ENCODE measurements at places on chromosomes 4 and X. TPM values are rescaled to one million over a fixed set of nuclear protein-coding genes. Genes with fewer than 3 reads are reported as not detected.

DNA sequence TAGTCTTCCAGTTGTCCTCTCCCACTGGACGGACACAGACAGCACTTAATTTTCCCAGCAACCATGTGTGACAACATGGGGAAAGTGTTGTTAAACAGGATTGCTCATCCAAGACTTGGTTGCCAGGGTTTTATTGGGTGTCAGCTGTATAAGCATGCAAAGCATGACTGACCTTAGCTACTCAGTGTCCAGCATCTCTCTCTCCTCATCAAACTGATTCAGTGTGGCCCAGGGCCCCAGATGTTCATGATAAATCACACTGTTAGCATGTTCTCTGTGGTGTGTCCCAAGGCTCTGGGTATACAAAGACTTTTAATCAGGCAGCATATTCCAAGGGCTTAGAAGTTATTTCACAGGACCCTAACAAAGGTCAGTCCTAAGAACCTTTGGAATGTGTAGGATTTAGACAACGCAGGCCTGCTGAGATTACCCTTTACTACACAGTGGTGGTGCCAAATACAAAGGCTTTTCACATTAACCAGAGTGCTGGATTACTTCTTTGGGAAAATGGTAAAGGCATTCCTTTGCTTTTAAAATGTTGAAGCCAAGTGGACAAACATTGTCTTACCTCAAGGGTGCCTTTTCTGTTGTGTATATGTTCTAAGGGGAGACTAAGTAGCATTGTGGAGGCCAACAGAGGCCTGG lies 213.3 kb downstream of the GLUD2 start:
- no peak for DNase-seq

DNA sequence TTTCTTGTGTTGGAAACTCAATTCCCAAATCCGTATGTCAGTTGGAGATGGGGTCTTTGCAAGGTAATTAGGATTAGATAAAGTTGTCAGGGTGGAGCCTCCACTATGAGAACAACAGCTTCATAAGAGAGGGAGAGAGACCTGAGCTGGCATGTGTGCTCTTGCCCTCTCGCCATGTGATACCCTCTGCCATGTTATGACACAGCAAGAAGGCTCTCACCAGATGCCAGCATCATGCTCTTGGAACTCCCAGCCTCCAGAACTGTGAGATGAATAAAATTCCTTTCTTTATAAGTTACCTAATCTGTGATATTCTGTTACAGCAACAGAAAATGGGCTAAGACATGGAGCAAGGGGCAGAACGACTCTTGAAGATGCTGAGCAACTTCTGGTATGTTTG lies 201.9 kb upstream of the BOD1L1 start:
- DNase-seq: no peak

DNA sequence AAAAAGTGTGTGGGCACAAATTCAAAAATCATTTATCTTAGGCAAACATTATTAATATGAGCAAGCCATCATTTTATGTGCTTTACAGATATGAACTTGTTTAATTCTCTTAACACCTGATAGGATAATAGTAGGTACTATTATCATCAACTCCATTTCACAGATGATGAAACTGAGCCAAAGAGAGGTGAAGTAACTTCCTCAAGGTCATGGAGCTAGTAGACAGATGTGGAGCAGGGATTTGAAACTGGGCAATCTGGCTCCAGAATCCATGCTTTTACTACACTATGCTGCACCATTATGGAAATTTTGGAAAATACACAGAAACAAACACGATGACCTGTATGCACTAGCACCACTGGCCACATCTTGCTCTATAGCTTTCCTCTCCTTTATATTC lies 1.0 kb upstream of the PIN4 start:
- no peak for DNase-seq

DNA sequence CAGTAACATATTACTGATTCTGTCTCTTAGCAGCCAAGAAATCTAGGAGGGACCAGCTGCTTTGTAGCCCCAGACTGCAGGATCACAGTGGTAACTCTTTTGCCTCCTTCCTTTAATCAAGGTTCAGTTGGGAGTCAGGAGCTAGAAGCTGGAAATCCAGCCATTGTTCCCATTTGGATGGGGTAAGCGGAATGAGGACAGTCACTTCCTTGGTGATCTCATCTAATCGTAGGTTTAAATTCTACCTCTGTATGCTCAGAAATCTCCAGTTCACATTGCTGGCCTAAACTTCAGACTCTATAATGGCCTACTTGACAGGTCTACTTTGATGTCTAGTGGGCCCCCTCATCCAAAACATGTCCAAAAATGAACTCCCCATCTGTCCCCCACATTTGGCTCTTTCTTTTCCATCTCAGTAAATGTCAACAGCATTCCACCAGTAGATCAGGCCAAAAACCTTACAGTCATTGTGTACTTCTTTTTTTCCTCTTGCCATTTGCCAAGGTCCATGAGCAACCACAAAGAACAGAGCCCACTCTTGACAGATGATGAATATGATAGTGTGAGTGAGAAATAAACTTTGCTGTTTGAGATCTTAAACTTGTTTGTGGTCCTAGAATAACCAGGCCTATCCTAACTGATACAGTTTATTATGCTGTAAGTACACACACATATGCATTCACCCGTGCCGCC lies 40.1 kb downstream of the WWC2 start:
- DNase-seq: no peak

DNA sequence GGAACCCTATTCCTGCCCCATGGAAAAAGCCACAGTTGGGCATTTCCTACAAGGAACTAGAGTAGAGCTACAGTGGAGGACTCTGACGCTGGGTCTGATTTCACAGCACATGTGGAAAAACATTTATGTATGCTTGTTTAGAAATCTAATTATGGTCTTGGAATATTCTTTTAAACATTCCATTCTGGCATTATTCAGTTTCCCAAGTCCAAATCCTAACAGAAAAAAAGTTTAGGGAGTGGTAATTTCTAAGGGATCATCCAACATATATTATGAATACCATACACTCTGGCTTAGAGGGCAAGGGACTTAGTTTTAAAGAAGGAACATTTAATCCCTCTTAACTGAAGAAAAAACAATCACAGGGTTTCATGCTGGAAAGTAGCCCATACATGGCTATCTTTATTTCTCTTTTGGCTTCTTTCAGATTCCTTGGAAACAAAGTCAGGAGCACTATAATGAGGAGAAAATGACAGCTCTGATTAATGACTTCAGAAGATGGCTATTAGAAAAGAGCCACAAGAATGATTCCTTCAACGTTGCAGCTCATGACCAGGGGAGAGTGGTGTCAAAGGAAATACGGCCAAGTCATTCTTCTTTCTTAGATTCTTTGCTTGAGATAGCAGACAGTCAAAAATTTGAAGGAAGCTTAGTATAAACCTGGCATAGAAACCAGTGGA lies 56.1 kb downstream of the CNGA2 start:
- no peak for DNase-seq

DNA sequence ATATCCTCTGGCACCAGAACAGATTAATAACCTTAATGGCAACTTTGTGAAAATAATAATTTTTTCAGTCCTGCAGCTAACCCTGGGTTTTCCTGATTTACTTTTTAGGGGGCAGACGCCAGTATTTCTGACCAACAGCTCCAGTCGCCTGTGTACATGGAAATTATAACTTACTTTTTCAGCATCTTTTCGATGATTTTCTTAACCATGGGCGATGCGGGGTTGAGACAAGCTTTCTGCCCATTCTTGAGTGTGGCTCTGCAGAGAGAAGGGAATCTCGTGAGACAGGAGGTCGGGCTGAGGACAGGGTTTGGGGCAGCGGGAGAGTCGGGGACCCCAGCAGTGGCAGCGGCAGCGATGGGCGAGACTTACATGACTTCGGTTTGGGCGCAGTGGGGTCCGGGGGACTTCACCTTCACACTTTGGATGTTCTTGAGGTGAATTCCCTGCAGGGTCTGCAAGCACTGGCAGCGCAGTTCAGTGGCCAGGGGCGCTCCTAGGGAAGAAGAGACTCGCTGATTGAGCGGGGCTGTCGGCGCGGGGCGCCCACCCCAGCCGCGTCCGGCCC lies 484 bp downstream of the CXCL2 start:
- DNase-seq: no peak

DNA sequence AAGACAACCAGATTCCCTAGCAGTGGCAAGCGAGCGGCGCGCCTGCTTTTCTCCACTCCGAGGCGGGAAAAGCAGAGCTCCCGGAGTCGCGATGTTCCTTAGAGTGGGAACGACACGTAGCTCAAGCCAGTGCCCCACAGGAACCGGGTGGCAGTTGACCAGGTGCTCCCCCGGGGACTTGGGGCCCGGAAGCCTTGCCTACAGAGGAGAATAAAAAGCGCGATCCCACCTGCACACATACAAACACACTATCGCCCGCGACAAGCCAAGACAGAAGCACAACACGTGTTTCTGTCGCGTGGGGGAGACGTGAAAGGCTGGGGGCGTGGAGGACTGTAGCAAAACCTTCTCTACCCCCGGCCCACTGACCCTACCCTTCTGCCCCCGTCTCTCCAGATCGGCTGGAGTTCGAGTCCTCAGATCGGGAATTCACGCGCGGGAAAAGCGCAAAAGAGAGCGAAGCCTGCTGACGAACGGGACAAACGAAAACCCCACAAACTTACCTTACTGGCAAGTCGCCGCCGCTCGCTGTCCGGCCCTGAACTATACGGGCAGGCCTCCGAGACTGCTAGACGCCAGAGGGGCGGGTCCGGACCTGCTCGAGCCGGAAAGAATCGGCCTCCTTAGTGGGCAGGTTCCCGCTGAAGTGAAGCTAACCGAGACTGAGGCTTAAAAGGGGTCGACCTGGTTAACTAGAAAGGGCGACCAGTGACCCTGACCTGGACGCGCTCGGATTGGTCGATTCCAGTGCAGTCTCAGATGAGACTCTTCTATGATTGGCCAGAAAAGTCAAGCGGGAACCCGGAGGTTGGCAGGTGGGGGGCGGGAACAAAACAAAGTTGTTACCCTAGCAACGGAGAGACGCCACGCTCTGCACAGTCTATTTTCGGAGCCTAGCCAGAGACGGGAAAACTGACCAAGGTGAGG lies at the start of the genes DNAAF6 and NUP62CL:
TSS of gene DNAAF6 (plus strand) at position 842 of the 927 bp plus-strand sequence. CDS start 6,265 bp downstream, outside the sequence.
TSS of gene NUP62CL (minus strand) at position 664 of the 927 bp plus-strand sequence. CDS start 31,287 bp downstream, outside the sequence.
- peak; percentile 58 for DNase-seq

DNA sequence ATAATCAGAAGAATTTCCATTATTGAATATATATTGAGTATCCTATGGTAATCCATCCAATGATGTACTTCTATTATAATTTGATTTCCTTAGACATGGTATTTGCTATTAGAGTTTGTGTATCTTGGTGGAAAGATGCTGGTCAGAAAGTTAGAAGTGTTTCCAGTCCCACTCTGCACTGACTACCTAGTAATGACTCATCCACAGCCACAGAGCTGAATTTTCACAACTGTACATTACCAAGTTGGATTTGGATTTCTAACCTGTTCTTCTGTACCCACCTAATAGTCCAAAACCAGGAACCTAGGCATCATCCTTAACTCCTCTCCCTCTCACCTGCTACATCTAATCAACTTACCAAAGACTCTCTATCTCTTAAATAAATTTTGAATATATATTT lies 145.4 kb downstream of the REELD1 start:
- DNase-seq: no peak

DNA sequence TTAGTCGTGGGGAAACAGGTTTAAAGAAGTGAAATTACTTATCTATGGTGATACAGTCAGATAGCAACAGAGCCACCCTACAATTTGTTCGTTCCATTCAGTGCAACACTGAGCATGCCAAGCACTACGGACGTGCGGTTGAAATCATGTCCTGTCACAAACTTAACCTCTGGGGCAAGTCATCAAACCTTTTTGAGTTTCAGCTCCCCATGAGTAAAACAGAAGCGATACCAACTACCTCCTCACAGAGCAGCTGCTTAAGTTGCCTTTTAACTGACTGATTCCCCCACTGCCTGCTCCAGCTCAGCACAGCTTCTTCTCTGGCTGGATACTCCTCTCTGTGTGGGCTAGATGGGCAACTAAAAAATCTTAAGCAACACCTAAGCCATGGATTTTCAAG lies 36.0 kb downstream of the LHFPL1 start:
- no peak for DNase-seq

GRCh38 chrX:14851526-14851925 lies 21.3 kb downstream of the FANCB start:
- DNase-seq: no peak

GRCh38 chrX:74251006-74251930 lies 52.7 kb upstream of the ZCCHC13 start:
- no peak for DNase-seq

- no peak for DNase-seq
Measured at GRCh38 chr4:8016527-8016926, 76.9 kb upstream of the AFAP1 start.

DNA sequence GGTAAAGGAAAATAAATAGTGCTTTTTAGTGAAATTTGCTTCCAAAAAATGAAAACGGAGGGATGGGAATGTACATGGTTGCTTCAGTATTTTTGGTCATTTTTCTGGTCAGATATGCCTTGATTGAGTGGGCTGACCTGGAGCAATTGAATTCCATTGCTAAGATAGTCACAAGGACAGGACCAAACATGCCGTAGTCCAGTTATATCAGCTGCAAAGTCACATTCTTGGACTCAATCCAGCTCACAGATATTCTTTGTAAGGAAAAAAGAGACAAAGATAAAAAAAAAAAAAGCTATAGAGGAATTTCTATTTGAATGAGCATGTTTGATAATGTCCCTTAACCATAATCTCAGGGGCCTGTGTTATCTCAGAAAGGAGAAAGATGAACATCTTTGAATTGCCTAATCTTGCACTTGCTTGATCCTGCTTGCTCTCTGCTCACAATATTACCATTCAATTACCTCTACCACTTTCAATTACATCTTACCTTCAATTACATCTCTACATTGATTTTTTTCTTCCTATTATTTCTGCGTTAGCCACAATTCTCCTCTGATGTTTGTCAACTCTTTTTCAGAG lies 75.4 kb upstream of the PACRGL start:
- DNase-seq: no peak

DNA sequence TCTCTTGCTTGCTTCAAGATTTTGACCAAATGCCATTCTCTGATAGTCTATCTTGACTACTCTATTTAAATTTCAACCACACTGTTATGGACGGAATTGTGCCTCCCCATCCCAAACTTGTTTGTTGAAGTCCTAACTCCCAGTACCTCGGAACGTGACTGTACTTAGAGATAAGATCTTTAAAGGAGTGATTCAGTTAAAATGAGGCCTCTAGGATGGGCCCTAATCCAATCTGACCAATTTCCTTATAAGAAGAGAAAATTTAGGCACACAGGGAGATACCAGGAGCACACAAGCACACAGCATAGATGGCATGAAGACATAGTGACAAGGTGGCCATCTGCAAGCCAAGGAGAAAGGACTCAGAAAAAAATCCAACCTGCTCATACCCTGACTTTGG lies 269.9 kb downstream of the KCNIP4 start:
- no peak for DNase-seq

DNA sequence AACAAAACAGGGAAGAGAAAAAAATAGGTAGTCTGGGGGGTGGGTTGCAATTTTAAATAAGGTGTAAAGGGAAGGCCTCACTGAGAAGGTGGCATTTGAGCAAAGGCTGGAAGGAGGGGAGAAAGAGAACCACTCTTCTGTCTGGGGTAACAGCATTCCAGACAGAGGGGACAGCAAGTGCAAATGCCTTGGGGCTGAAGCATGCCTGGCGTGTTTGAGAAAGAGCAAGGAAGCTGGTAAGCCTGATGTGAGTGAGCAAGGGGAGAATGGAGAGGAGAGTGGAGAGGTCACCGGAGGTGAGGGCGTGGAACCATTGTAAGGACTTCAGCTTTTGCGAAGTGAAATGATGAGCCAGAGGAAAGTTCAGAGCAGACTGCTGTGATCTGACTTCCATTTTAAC lies 19.7 kb upstream of the DOCK11 start:
- no peak for DNase-seq

- no peak for DNase-seq
Measured at GRCh38 chr4:176735300-176735699, 57.4 kb downstream of the VEGFC start.

Gene POF1B
- total RNA-seq: 0.16 TPM

Gene PROM1
- 0.64 TPM for total RNA-seq

Gene TKTL2
- total RNA-seq: not detected

Gene TLR10
- total RNA-seq: not detected

Gene RGN
- total RNA-seq: not detected

Gene TCEAL2
- not detected for total RNA-seq

Gene GAGE13
- total RNA-seq: not detected

Data from activated T-helper 2 cell treated with anti-CD3 and anti-CD28 coated beads, Interferon-gamma antibody, Interleukin-2, Interleukin-4, amounts not matched to agents 10 μg/mL and 5 μg/mL and 100 μg/mL, durations not matched to agents 14 hours and 24 hours and 36 hours (primary cell).